ENCODE measurements at places on chromosomes 7 and 10.
A peak's percentile ranks its signal among the peaks of the same experiment; 100 is the strongest.

DNA sequence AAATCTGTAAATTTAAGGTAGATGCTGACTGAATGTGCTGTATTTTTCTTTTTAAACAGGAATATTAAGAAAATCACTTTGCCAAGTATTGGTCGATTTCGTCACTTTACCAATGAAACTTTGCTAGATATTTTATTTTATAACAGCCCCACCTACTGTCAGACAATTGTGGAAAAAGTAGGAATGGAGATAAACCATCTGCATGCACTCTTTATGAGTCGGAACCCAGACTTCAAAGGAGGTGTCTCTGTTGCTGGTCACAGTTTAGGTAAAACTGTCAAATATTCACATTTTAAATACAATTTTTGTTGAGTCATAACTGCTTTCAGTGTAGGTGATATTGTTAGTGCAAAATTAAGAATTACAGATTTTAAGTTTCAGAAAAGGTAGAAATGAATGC lies 25.2 kb downstream of the SEC23IP start:
- no peak for DNase-seq

- DNase-seq: no peak
Observed at GRCh38 chr7:8724080-8724718, 290.8 kb downstream of the NXPH1 start.

DNA sequence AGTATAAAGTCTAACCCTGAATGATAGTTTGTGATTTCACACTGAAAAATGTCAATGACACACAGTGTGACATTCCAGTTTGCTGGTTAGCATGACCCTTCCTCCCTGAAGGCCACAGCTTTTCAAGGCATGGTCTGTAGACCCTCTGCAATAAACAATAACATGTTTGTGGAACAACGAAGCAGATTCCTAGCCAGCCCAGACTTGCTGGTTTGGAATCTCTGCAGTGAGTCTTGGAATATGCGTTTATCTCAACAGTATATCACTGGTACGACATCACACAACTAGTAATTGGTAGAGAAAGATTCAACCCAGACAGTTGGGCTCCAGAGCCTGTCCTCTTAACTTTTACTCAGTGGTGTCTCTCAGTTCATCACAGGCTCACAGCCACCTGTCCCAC lies 23.7 kb upstream of the DUSP5 start:
- no peak for DNase-seq

DNA sequence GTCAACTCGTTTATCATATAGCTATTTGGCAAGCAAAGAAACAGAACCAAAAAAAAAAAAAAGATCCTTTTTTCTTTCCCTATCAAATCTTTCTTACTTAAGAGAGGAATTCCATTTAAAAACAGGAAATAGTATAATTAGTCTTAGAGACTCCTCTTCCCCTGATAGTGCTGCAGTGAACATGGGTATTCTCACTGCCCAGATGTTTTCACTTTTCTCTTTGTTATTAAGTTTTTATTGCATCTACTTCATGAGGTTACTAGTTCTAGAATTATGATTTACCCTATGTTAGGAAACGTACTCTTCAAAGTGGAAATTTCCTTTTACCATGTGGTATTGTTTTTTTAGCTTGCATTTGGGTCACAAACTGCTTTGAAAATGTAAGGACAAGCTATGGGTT lies 8.5 kb downstream of the CASP2 start:
- no peak for DNase-seq

DNA sequence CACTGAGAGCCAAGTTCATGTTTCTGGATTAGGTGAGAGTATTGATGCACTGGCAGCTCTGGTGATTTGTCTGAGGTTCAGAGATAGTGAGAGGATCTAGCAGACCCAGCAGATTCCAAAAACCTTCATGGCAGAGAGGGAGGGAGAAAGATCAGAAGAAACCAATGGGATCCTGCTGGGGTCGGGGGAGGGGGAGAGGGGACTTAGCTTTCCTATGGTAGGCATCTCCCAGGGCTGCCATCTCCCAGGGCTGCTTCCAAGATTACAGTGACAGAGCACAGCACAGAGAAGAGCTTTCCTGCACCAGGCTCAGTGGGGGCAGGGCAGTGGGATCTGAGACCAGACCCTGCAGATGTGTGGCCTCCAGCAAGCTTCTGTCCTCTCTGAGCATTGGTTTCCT lies 76.8 kb upstream of the GDF10 start:
- DNase-seq: no peak

DNA sequence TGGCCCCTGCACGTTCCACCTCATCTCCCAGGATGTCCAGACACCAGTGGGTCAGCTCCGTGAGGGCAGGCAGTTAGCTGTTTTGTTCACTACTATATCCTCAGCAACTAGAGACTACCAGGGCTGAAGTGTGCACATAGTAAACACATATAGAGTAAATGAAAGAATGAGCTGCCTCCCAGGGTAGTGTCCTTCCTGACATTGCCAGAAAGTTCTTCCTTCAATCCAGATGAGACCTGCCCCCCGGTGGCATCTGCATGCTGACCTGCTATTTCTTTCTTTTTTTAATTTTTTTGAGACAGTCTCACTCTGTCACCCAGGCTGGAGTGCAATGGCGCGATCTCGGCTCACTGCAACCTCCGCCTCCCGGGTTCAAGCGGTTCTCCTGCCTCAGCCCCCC lies 14.0 kb upstream of the ARPC1A start:
- DNase-seq: no peak

DNA sequence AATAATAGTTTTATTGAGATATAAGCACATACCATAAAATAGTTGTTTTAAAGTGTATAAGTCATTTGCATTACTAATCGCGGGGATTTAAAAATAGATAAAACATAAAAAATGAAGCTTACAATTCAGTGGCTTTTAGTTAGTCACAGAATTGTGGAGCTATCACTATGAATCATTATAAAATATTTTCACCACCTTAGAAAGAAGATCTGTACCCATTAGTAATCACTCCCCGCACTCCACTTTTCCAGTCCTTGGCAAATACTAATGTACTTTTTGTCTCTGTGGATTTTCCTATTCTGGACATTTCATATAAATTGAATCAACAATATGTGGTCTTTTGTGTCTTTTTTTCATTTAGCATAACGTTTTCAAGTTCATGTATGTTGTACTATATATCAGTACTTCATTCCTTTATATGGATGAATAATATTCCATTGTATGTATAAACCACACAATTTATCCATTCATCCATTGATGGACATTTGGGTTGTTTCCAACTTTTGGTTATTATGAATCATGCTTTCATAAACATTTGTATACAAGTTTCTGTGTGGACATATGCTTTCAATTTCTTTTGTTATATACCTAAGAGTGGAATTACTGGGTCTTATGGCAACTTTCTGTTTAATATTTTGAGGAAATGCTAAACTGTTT lies 162.5 kb downstream of the MAGI2 start:
- no peak for DNase-seq

GRCh38 chr10:61211468-61211867 lies 241.7 kb downstream of the TMEM26 start:
- no peak for DNase-seq

DNA sequence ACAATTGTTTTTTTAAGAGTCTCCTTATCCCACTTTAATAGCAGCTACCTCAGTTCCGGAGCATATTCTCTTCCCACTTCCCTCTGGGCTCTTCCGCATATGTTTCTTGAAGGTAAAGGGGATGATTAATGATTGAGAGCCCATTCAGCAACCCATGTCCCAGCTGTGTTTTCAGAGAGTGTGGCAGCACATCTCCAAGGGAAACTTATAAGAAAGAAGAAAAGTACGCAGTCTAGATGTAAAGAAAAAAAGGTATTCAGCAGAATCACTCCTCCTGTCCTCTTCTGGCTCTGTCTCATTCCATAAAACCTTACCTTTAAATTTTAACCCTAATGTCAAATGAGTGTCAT lies 9.7 kb upstream of the ANKRD7 start:
- no peak for DNase-seq

GRCh38 chr10:72173619-72174296 lies 42.1 kb upstream of the ANAPC16 start:
- no peak for DNase-seq

DNA sequence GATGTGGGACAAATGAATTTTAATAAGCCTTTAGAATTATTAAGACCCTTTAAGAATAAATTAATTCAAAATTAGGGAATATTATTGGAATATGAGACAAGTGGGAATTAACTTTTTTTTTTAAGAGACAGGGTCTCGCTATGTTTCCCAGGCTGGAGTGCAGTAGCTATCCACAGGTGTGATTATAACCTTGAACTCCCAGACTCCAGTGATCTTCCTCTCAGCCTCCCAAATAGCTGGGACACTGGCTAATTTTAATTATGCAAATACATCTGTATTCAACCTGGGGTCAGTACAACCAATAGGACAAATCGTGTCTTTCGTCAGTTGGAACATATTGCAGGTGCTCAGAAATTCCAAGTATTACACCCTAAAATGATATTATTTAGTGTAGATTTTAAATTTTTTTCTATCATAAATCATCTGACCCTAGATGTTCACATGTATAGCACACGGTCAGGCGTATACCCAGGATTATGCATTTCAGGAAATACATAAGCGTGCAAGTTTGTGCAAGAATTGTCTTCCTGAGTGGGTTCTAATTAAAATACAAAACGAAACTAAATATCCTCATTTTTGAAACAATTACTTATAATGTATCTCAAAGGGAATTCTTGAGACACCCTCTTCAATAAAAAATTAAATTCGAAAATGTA lies 1.2 kb downstream of the NT5C3A start:
- no peak for DNase-seq

- no peak for DNase-seq
Observed at GRCh38 chr10:130020651-130021382, 56.7 kb upstream of the EBF3 start.

- no peak for DNase-seq
Observed at GRCh38 chr7:95589031-95589430, 7.3 kb downstream of the PDK4 start.

- no peak for DNase-seq
Observed at GRCh38 chr7:117313582-117313981, 9.3 kb downstream of the WNT2 start.

- no peak for DNase-seq
Observed at GRCh38 chr10:124160943-124161582, 67.7 kb upstream of the CHST15 start.

GRCh38 chr10:46236941-46237681 lies 49.7 kb upstream of the ANTXRL start:
- no peak for DNase-seq

- DNase-seq: no peak
Observed at GRCh38 chr7:122686360-122686878, 12.5 kb downstream of the RNF133 start.

- DNase-seq: no peak
Observed at GRCh38 chr7:108316708-108317107, 139.5 kb downstream of the NRCAM start.

DNA sequence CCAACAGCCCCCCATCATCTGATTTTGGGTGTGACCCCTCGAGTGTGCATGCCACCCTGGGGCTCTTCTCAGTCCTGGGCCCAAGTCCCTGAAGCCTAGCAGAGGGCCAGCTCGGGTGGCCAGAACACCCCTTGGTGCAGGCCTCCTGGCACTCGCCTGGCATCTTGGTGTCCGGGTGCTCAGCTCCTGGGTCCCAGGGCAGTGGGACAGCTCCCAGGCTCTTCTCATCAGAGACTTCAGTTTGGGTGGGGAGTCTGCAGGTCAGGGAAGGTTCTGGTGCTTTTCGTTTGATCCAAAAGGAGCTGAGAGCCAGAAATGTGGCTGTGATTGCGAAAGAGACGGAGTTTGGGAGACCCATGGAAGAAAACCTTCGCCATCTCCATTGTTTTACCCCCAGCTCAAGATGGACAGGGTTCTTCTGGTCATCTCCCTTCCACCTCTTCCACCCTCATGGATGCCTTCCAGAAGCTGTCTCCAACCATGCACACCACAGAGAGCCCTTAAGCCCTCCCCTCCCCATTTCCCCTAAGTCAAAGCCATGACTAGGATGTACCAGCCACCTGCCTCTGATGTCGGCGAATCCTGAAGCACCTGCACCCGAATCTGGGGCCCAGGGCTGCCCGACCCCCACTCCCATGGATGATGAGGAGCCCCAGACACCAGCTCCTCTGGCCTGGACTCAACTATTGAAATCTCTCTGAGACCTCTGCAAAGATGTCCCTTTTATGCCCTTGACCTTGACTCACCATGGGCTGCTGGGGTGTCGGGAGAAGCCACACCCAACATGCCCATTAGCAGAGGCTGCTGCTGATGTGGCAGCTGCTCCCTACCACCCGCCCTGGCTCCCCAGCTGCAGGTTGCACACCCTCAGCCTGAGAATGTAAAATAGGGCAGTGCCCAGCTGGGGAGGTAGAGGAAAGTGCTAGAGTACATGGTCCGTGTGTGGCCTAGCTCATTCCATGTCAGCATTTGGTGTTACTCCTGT lies 55.3 kb downstream of the ADCYAP1R1 start:
- DNase-seq: no peak

- DNase-seq: no peak
Observed at GRCh38 chr7:46616636-46617035, 695.6 kb upstream of the IGFBP3 start.

DNA sequence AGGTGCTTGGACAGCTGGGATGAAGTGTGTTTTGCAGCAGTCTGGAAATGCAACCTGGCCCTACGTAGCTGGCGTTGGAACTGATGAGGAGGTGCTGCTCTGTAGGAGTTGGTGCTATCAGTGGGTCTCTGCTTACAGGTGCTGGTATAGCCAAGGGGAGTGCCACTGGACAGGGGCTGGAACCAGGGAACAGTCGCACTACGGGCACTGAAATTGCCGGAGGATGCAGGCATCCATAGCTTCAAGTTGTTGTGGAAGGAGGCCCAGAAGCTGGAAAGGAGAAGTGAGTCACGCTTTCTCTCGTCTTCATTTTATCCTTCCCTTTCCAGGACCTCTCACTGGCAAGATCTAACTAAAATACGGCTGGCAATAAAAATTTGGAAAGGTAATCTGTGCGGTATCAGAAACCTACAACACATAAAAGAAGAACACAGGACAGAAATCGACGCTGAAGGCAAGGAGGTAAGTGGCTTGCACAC lies 25.8 kb downstream of the MACC1 start:
- DNase-seq: no peak

GRCh38 chr7:142391191-142391992 lies 133.5 kb upstream of the PRSS58 start:
- DNase-seq: peak; percentile 10

DNA sequence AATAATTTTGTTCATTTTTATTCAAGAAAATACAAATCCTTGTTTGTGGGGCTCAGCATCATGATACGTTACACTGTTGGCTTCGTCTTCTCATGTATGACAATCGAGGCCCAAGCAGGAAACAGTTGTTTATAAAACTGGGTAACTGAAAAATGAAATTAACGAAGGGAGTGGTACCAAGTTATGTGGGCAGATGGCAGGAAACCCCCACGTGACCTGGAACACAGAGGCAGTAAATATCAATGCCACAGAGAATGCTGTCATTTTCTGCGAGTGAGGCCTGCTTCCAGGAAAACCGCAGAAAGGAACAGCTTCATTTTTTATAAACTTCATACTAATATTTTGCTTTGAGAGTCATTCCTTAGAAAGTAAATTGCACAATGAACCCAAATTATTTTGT lies 201.0 kb upstream of the ADARB2 start:
- no peak for DNase-seq

DNA sequence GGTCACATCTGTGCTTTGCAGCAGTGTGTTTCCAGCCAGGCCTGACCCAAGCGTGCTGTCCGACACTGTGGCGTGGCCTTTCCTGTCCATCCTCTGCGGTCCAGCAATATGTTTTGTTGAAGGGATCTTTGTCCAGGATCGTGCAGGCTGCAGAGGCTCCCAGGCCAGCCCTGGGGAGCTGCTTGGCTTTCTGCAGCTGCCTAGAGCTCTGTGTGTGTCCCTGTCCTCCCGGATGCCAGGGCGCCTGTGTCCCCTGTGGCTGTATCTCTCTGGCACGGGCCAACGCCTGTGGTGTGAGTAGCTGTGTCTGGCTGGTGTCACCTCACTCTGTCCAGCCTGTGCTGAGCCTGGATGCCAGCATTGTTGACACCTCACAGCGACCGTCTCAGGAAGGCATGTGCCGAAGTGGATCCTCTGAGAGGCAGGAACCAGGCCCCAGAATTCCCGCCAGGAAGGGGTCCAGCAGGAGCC lies 94.5 kb downstream of the INPP5A start:
- DNase-seq: no peak
